ENCODE measurements at places on chromosomes 16 and 17.
A peak's percentile ranks its signal among the peaks of the same experiment; 100 is the strongest.

DNA sequence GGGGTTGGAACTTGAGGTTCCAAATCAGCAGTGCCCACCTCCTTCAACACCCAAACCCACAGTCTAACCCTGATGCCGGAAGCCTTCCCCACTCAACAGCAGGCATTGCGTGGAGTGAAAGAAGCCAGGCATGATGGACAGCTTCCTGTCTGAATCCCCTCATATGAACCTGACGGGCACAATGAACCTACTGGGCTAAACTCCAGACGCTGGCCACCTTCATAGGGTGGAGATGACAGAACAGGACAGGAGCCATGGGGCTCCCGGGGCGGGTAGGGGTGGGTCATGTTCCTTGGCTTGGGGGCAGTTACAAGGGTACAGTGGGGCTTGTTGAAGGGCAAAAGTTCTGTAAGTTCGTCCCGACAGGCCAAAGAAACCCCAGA, 460 bp upstream of the HSBP1 start:
- no peak for DNase-seq

GRCh38 chr17:65888649-65889048, 303.3 kb downstream of the CEP112 start:
- no peak for DNase-seq

DNA sequence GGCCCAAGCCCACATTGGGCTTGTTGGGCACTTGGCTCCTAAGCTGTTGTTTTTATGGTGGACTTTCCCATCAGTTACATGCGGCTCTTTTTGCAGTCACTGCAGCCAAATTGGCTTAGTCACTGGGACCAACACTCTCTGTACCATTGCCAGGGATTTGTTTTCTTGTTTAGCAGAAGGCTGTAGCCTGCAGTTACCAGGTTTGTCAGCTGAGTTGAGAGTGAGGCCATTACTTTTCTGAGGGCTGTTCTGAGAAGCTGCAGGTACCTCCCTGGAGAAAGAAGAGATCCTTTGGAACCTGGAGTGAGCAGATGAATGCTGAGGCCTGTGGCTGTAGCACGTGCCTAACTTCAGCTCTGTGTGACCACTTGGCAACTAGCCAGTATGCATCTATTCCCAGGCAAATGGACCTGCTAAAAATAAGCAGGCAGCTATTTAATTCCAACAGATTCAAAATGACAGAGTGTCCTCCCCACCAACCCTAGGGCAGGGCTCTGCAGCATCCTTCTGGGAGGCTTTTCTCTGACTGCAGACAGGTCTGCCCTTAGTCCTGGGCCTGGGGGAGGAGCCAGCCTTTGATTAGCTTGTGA, 12.9 kb downstream of the AKAP1 start:
- peak; percentile 5 for DNase-seq

GRCh38 chr17:18217412-18218015, 7.9 kb upstream of the LLGL1 start:
- DNase-seq: peak; percentile 84

GRCh38 chr17:21418446-21419298, 42.5 kb downstream of the KCNJ12 start:
- peak; percentile 59 for DNase-seq

All from posterior cingulate gyrus (tissue), 11 donors.